NCI-H2227 treated with DMSO at 0.1 percent for 48 hours (cell line): ENCODE measurements at places on chromosomes 6 and 20.

- DNase-seq = no peak
Measured at GRCh38 chr6:7732228-7732627, 6.3 kb downstream of the BMP6 start.

- DNase-seq = no peak
Measured at GRCh38 chr6:12356983-12357972, 67.1 kb downstream of the EDN1 start.

- DNase-seq = no peak
Measured at GRCh38 chr6:12769556-12770256, 53.1 kb downstream of the PHACTR1 start.

DNA sequence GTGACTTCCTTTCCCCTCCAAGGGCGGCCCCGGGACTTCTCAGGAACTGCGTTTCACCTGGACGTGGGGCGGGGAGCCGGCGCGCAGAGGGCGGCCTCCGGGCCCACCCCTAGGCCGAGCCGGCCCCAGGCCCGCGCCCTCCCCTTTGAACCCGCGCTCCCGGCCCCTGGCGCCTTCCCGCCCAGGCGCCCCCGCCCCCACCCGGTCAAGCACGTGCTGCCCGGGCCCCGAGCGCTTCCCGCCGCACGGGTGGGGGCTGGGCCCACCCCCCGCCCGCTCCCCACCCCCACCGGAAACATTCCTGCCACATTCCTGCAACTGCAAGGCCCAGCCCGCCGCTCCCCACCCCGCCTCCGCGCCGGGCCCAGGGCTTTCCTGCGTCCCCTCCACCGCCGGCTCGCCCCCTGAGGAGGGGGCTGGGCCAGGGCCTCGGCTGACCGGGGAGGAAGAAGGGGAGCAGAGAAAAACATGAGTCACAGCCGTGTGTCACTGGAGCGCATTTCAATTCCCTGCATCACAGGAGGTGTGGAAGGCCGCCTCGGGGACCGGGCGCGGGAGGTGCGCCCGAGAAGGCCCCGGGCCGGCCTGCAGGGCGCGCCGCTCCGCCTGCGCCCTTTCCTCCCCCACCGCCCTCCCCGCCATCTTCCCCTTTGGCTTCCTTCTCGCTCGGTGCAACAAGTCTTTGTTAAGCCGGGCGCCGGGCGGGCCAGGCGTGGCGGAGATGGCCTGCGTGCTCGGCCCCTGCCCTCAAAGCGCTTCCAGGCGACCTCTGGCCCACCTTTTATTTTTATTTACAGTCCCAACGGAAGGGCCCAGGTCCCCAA is 1.2 kb upstream of the HMGA1 start:
- no peak for DNase-seq

DNA sequence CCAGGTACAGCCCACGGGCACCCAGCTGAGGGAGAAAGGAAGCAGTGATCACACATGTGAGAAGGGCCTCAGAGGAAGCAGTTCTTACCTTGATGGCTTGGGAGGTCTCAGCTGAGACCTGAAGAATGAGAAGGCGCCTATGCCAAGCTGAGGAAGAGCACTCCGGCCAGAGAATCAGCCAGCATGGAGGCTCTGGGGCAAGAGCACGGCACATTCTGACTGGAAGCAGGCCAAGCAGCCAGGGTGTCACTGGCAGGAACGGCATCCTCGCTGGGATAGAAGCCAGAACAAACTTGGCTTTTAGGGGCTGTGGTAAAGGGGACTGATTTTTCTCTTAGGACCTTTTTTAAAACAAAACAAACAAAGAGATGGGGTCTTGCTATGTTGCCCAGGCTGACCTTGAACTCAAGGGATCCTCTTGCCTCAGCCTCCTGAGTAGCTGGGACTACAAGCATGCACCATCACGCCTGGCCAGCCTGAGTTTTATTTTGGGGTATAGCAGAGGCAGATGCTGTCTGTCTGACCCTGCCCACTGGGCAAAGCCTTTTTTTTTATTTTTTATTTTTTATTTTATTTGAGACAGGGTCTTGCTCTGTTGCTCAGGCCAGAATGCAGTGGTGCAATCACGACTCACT is 17.6 kb downstream of the GHRH start:
- no peak for DNase-seq

DNA sequence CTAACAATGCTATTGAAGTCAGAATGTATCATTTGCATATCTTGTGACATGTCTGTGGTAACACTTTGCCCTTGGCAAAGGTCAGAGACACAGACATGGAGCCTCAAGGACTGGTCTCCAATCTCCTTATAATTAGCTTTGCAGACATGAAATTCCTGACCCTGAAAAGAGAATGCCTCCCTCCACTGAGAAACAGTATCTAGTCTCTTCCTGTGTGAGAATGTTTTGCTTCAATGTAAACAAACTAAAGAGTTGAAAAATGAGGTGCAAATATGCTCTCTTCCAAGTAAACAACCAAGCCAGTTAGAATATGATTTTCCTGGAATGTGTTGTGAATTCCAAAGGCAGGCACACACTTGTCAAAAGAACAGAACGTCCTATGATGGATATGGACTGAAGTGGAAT is 407.1 kb upstream of the MARCKS start:
- no peak for DNase-seq
